ENCODE measurements at places on chromosomes 5 and 9.

GRCh38 chr5:132830436-132831094 lies at the start of gene SHROOM1:
Gene SHROOM1, minus strand, starts transcription at chr5:132830647. Its CDS starts 4,507 bp downstream, at chr5:132826140.
- no peak for DNase-seq

- no peak for DNase-seq
Observed at GRCh38 chr5:135635451-135635850, 56.7 kb upstream of the CXCL14 start.

GRCh38 chr5:152094060-152094459 lies 169.4 kb upstream of the GLRA1 start:
- DNase-seq: no peak

- DNase-seq: no peak
Observed at GRCh38 chr5:142073362-142073988, 35.1 kb upstream of the NDFIP1 start.

DNA sequence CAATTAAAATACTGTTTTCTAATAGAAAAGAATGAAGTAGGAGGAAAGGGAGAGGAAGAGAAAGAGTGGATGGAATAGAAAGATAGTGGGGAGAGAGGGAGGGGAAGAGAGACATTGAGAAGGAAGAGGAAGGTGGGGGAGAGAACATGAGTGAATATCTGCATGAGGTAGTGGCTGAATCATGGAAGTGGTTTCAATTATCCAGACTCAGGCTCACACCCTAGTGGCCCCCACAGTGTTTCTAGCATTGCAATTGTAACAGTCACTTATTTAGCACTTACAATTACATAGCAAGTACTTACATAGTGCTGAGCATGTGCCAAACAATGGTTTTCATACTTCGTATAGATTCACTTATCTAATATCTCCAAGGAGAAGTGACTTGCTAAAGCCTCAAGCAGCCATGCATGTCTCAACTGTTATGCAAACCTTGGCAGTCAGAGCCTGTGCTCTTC lies 72.7 kb downstream of the CAST start:
- no peak for DNase-seq

DNA sequence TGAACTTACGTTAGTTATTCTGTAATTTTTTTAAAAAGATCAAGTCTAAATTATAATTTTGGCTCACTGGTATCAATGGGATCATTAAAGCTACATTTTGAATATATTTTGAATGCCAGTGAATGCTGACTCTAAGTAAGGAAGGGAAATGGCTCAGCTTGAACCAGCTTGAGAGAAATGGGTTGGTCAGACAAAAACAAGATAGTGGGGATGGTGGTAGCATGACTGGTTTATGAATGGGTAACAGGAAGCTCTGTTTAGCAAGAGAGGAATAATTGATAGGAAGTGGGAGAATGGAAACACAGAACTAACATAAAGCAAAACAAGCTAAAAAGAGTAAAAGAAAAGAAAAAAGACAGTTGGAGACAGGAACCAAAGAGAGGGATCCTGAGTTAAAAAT lies 220.2 kb downstream of the ADAMTS6 start:
- DNase-seq: no peak

DNA sequence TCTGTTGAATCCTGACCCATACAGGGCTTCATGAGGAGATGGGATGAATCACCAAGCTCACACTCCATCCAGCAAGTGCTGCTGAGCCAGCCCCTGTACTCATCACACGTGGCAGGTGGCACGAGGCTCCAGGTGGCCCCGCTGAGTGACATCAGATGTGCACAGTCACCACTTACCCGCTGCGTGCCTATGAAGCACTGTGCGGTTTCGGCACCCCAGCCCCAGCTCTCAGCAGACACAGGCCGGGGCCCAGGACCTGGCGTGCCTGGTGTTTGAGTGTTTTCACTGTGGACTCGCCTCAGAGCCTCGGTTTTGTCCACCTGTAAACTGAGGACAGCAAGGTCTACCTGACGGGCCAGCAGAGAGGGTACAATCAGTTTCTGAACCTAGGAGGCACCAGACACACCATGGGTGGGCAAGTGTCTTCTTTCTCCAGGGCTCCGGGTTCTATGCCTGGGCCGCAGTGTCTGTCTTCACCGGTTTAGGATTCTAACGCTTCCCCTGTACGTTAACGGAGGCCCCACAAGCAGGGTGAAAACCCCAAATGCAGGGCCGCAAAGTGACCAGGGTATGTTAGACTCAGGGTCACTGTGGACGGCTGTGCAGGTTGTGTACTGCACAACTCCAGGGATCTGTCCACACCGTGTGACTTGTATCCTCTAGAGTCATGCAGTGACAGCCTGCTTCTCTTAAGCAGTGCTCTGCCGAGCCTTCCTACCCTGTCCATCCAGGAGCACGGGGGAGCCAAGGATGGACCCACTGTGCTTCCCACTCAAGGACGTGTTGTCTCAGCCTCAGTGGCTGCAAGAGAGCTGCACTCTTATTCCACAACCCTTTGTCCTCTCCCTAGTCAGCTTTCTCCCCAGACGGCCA lies 44.3 kb upstream of the COL5A1 start:
- DNase-seq: no peak

- no peak for DNase-seq
Observed at GRCh38 chr9:70340572-70340971, 73.9 kb downstream of the KLF9 start.

- DNase-seq: no peak
Observed at GRCh38 chr5:177103523-177104253, 17.0 kb downstream of the FGFR4 start.

GRCh38 chr5:72386639-72387038 lies 66.5 kb downstream of the PTCD2 start:
- no peak for DNase-seq

DNA sequence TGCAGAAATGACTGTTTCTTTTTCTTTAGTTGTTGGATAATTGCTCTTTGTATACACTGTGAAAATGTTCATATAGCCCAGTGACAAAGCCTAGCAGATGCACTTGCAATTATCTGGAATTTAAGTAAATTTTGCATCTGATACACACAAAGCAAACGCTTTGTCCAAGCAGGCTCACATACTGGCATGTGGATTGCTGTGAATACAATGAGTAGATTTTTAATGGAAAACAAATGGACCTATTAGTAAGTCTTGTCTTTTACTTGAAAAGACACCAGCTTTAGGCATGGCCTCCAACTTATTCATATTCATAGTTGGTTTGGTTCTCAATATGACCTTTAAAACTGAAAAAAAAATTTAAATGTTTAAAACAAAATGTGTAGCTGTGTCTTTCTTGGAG lies 1299.8 kb upstream of the WWC1 start:
- DNase-seq: no peak

All from activated naive CD4-positive, alpha-beta T cell (primary cell).